ENCODE measurements at places on chromosomes 13 and 19.

DNA sequence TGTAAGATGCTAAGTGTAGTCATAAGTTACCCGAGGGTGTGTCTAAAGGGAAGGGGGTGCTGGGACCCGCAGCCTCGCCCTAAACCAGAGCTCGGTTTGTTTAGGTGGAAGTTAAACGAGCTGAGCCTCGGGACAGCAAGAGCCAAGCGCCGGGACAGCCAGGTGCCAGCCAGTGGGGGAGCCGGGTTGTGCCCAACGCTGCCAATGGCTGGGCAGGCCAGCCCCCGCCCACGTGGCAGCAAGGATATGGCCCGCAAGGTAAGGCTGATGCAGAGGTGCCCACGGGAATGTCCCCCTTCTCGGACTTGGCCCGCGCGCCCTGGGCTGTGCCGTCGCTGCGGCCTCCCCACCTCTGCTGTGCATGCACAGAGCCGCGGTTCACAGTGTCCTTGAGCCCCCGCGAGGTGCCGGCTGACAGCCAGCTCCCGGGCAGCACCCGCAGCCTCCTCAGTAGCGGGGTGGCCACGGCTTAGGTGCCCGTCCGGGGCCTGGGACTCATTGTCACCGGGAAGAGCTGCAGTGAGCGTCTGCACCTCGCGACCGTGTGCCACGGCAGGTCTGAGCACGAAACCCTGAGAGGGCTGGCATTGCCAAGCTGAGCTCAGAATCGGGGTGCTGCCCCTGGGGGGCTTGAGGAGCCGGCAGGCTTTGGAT lies 9.3 kb upstream of the RPS15 start:
- no peak for DNase-seq

DNA sequence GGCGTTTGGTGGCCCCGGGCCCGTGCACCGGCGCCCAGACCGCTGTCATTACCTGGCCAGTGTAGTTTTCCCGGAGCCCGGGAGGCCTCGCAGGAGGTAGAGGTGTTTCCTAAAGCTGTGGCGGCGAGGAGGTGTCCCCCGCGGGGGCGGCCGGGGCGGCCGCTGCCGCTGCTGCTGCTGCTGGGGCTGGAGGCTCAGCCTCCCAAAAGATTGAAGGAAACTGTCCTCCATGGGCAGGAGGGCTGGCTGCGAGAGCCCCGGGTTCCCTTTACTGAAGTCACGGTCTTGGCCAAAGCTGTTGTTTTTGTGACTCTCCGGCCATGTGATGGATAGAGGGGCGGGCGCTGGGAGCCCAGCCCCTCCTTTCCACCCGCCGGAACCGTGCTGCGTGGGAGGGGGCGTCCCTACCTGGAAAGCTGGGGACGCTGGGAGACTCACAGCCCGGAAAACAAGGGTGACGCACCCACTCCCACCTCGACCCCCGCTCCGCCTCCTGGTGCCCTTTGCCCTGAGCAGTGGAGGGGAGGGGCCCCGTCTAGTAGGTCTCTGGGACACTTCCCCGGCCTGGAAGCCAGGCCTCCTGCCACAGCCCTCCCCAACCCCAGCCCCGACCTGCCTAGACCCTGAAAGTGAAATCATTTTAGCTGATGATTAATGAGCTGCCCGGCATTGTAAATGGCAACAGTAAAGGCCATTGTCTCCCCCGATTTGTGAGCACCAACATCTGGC lies at the start of gene N4BP2L1:
Gene N4BP2L1, minus strand, starts transcription at position 279 of the 729 bp plus-strand sequence. Its CDS starts 48 bp downstream, at position 231.
- peak; percentile 94 for DNase-seq

DNA sequence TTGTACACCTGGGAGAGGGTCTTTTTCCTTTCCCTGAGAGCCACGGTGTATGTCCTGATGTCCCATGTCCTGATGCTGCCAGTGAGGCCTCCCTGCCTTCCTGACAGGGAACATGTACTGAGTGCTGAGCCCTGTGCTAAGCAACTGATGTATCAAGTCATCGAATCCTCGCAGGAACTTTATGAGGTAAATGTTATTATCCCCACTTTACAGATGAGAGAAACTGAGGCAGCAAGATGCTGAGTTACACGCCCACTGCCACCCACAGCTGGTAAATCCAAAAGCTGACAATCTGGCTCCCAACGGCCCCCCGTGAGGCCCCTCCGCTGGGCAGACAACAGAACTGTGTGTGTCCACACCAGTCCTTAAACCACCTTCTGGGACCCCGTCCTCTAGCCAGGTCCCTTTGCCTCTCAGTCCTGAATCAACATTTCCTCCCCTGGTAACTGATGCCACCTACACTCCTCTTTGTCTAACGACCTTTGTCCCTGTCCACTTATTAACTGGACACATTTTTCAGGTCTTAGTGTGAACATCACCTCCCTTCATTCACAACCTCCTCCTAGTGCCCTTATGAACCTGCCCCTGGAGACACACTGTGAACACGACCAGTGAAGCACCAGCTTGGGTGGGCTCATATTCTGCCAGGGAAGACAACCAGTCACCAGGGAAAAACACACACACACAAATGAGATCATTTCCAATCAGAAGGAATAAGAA lies 5.4 kb upstream of the VSIG10L start:
- DNase-seq: no peak

- DNase-seq: no peak
These were observed 16.5 kb upstream of the TNFAIP8L1 start for GRCh38 chr19:4622695-4623421.

DNA sequence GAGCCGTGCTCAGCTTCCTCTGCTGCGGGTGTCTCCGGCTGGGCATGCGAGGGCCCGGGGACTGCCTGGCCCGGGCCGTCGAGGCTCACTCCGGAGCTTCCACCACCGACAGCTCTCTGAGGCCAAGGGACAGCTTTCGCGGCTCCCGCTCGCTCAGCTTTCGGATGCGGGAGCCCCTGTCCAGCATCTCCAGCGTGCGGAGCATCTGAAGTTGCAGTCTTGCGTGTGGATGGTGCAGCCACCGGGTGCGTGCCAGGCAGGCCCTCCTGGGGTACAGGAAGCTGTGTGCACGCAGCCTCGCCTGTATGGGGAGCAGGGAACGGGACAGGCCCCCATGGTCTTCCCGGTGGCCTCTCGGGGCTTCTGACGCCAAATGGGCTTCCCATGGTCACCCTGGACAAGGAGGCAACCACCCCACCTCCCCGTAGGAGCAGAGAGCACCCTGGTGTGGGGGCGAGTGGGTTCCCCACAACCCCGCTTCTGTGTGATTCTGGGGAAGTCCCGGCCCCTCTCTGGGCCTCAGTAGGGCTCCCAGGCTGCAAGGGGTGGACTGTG lies 1.2 kb downstream of the S1PR4 start:
- no peak for DNase-seq

GRCh38 chr13:111168107-111168506 lies 53.0 kb downstream of the ARHGEF7 start:
- no peak for DNase-seq

DNA sequence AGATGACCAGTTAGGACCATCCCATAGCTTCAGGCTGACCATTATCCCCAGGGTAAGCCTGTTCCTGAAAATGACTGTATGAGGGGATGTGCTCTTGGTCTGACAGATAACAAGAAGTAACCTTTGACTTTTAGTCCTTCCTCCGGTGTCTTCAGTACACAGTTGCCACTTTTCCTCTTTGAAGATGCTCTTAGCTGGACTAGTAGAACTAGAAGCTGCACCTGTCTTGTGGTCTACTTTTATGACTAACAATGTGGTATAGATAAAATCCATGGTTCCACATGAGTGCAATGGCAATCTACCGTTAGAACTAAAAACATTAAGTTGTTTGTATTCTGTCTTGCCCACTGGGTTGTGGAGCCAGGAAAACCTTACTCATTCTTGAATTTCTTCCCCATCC lies 5.9 kb upstream of the RUBCNL start:
- DNase-seq: no peak

GRCh38 chr19:39434123-39435076 lies 1.3 kb downstream of the RPS16 start:
- no peak for DNase-seq

DNA sequence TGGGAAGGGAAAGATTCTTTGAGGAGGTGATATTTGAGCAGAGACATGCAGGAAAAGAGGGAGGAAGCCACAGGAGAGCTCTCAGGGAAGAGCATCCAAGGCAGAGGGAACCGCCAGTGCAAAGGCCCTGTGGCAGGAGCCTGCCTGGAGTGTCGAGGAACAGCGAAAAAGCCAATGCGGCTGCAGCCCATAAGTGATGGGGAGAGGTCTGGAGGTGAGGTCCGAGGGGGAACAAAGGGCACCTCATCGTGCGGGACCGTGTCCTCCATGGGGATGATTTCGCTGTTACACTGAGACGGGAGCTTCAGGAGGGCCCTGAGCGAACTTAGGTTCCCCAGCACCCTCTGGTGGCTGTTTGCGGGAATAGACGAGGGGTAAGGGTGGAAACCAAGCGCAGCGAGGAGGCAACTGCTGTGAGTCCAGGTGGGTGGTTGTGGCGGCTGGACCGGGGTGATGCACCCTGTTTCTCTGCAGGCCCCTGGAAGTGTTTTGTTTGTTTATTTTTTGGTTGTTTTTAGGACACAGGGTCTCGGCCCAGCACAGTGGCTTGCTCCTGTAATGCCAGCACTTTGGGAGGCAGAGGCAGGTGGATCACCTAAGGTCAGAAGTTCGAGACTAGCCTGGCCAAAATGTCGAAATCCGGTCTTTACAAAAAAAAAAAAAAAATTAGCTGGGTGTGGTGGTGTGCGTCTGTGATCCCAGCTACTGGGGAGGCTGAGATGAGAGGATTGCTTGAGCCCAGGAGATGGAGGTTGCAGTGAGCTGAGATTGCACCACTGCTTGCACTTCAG lies 5.9 kb upstream of the EHD2 start:
- DNase-seq: peak; percentile 76

GRCh38 chr13:103029798-103030197 lies 36.4 kb downstream of the SLC10A2 start:
- DNase-seq: no peak

DNA sequence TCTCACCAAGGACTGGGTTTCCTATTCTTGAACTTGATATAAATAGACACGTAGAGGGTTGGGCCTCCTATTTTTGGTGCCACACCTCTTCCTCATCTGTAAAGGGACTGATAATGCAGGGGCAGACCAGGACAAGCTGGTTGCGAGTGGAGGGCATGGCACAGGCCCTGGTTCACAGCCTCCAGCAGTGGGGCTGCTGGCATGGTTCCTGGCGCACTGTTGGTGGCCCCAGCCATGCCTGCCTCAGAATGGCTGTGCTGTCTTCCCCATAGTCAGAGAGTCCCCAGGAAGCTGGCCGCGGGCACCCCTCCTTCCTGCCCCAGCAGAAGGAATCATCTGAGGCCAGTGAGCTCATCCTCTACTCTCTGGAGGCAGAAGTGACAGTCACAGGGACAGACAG lies 10.5 kb upstream of the OVOL3 start:
- DNase-seq: no peak

- no peak for DNase-seq
These were observed 51.0 kb downstream of the TEX26 start for GRCh38 chr13:30983431-30983830.

DNA sequence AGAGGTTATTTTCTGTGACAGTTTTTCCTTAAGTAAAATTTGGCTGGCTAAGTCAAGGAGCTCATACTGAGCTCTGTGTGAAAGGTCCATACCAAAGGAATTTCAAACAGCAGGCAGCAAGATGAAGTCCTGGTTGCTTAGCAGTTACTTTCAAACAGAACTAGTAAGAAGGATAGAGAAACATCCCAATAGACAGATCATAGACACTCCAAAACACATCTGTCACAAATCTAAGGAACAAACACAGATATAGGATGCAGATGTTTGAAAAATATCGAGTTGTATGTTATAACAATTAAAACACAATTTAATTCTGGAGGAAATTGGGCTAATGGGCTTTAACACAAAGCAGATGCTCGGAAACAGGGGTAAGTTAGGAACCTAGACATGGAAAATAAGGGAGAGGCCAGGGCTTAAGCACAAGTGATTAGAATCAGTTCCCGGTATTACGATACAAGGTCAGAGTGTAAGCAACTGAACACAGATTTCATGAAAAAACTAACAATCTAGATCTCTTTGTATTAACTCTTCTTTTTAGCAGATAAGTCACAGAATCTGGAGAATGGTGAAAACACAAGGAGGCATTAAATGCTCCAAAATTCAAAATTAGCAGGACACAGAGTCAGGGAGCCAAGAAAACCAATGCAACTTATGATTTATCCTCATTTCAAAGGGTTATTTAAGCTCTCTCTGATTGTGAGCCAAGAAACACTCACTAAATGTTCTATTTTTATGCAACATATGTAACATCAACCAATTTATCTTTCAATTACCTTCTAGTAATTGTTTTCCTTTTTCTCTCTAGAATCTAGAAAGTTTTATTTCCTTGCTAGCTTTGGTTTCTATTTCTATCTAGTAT lies 1992.9 kb upstream of the PCDH20 start:
- DNase-seq: no peak

DNA sequence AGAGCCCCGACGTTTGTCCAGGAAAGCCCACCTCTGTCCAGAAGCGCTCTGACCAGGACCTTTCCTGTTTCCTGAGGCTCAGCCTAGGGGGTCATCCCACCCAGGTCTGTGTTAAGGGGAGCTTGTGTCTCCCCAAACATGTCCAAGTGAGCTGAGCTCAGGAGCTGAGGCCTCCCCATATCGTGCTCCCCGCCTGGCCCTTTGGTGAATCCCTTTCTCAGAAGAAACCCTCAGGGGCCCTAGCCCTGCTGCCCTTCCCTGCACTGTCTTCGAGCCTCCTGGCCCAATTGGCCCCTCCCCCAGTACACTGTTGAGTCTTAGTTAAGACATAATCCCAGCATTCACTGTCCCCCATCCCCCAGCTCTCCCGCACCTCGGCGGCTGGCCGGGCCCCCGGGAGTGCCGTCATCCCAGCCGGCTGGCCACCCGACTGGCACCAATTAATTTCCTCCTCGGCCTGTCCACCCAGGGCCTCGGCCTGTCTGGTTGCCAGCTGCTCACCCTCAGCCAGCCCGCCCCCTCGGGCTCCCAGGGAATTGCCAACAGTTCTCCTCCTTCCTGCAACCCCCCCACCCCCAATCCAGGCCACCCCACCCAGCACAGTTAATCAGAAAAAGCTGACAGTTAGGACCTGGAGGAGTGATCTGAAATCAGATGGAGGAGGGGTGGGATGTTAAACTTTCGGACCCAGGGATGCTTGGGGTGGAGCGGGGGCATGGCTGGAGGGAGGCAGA lies 13.6 kb downstream of the IER2 start:
- DNase-seq: peak; percentile 46

GRCh38 chr13:80441968-80442367 lies 101.0 kb upstream of the SPRY2 start:
- no peak for DNase-seq

DNA sequence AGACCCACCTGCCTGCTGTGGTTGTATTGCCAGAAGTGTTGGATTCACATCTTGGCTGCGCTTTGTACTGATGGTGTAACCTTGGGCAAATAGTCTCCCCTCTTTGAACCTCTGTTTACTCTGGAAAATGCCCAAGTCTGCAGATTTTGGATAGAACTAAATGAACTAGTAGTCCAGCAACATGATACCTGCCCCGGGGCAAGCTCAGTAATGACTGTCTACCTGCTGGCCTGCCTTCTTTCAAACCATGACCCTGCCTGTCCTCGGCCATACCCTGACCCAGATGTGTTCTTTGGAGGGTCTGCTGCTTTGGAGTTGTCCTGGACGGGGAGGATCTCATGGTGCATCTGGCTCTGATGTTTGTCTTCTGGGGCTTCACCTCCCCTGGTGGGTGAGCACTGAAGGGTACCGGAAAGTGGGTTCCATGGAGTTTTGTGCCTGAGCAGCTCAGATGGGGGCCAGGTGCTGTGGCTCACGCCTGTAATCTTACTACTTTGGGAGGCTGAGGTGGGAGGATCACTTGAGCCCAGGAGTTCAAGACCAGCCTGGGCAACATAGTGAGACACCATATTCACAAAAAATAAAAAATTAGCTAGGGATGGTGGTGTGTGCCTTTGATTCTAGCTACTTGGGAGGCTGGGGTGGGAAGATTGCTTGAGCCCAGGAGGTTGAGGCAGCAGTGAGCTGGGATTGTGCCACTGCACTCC lies 59.5 kb downstream of the TNFRSF19 start:
- DNase-seq: no peak

GRCh38 chr19:11268783-11269267 lies 6.5 kb upstream of the DOCK6 start:
- DNase-seq: no peak

- no peak for DNase-seq
These were observed 30.1 kb downstream of the EPS15L1 start for GRCh38 chr19:16441661-16442162.

Measured in CD4-positive, alpha-beta T cell treated with Interleukin-17A for 1 hour (primary cell).